ENCODE measurements at places on chromosomes 12 and 14. TPM values are rescaled to one million over a fixed set of nuclear protein-coding genes. Genes with fewer than 3 reads are reported as not detected.

Gene CDCA3
- total RNA-seq = 0.49 TPM

Gene OR10AD1
- total RNA-seq = not detected

Gene AICDA
- not detected for total RNA-seq

Gene SIX1
- 28.3 TPM for total RNA-seq

Gene PTPRR
- total RNA-seq = not detected

Gene WSCD2
- 0.10 TPM for total RNA-seq

Gene BDKRB1
- total RNA-seq = not detected

Gene ESR2
- not detected for total RNA-seq

Gene FAIM2
- 0.13 TPM for total RNA-seq

Gene TNFAIP2
- 22.2 TPM for total RNA-seq
